ENCODE measurements at places on chromosomes 11 and 22. TPM values are rescaled to one million over a fixed set of nuclear protein-coding genes. Genes with fewer than 3 reads are reported as not detected.
A peak's percentile ranks its signal among the peaks of the same experiment; 100 is the strongest.

DNA sequence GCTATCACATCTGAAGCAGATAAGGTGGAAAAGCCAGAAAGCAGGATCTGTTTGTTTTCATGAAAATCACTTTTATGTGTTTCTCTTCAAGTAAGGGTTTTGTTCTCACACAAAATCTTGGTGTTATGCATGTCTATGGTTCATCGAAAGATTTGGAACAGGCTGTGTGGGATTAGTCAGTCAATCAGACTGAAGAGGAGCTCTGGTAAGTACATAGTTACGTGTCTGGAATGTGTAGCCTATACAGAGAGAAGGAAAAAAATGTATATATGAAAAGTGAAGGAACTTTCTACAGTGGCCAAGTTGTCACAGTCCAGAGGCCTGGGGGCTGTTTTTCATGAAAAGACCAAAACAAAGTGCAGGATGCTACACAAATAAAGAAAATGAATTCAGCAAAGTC lies 156.7 kb downstream of the CNTN5 start:
- no peak for DNase-seq

DNA sequence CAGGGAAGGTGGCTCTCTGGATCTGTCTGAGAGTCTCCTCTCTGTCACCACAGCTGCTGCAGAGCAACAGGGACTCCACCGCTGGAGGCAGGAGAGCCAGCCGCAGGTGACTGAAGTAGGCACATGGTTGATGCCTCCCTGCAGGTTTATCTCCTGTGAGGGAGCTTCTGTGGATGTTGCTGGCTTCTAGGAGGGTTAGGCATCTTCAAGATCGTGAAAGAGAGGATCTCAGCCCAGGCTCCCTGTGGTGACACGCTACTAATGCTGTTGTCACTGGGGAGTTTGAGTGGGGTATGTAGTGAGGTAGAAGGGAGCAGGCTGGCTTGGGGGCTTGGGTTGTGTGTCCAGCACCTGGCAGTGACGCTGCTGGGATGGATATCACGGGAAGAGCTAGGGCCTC lies 34.1 kb downstream of the DAGLA start:
- no peak for DNase-seq

DNA sequence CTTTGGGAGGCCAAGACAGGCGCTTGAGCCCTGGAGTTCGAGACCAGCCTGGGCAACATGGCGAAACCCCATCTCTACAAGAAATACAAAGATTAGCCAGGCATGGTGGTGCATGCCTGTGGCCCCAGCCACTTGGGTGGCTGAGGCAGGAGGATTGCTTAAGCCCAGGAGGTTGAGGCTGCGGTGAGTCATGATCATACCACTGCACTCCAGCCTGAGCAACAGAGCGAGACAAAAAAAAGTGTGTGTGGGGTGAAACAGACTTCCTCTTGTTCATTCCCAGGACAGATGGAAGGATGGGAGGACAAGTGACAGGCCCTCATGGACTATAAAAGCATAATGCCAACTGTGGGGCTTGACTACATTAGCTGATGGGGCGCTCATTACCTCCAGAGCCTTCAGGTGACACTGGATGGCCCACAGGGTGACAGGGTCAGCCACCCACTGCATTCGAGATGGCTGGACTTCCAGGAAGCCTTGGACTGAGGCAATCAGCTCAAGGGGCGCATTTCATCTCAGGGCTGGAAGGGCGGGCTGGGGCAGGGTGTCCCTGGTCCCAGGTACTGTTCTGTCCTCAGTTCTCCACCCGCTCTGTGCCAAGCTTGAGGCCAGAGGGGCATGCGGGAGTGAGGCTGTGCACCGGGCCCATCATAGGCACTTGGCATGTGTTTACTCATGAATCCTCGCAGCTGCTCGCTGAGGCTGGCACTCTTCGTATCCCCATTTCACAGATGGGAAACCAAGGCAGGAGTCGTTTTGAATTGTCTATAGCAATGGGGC lies 12.5 kb downstream of the NPTXR start:
- DNase-seq: no peak

- no peak for DNase-seq
Observed at GRCh38 chr11:34653031-34653430, 32.1 kb downstream of the EHF start.

DNA sequence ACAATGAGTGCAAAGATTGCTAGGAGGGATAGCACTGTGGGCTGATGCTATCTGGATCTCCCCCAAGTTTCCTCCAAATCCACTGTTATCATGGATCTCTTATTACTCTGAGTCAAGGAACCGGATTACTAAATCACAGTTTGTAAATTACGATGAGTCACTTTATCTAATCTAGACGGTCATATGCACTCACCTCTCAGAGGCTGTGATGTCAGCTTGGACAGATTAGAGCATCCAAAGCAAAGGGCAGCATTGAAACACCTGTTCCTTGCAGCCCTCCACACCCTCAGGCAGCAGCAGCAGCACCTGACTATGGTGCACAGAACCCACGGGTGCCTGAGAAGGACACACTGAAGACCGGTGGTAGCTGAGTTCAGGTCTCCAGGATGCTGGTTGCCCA lies 14.0 kb upstream of the POU2AF1 start:
- no peak for DNase-seq

DNAJB13 gene
- not detected for total RNA-seq

- no peak for DNase-seq
Observed at GRCh38 chr22:19105867-19106802, 16.1 kb downstream of the DGCR2 start.

SLC35F2 gene
- 15.5 TPM for total RNA-seq

GRCh38 chr11:6771926-6772893 lies at the start of gene OR2AG2:
Gene OR2AG2, minus strand, starts transcription at chr11:6771976. Its CDS starts 3,019 bp downstream, at chr11:6768957.
- DNase-seq: peak; percentile 8

- peak; percentile 47 for DNase-seq
Observed at GRCh38 chr22:37260901-37261336, 16.9 kb upstream of the RAC2 start.

GRAMD1B gene
- 37.2 TPM for total RNA-seq

DNA sequence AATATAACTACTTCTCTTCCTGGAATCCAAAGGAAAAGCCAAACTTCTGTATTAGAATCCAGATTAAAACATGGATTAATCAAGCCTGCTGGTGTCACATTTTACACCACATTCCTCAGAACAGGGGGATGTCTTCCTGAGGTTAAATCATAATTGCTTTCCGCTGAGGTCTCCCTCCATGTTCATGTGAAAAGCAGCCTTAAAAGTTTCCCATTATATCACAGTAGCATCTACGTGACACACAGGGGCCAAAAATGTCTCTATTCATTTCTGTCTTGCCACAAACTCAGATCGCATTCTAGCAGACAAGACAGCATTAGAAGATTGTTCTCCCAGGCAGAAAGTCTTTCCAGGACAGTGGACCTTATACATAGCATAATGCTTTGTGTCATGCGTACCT lies 788.7 kb downstream of the OPCML start:
- no peak for DNase-seq

LRFN4 gene
- total RNA-seq: 17.1 TPM

GRCh38 chr11:65859812-65860277 lies 388 bp upstream of the MUS81 start:
- DNase-seq: no peak

DNA sequence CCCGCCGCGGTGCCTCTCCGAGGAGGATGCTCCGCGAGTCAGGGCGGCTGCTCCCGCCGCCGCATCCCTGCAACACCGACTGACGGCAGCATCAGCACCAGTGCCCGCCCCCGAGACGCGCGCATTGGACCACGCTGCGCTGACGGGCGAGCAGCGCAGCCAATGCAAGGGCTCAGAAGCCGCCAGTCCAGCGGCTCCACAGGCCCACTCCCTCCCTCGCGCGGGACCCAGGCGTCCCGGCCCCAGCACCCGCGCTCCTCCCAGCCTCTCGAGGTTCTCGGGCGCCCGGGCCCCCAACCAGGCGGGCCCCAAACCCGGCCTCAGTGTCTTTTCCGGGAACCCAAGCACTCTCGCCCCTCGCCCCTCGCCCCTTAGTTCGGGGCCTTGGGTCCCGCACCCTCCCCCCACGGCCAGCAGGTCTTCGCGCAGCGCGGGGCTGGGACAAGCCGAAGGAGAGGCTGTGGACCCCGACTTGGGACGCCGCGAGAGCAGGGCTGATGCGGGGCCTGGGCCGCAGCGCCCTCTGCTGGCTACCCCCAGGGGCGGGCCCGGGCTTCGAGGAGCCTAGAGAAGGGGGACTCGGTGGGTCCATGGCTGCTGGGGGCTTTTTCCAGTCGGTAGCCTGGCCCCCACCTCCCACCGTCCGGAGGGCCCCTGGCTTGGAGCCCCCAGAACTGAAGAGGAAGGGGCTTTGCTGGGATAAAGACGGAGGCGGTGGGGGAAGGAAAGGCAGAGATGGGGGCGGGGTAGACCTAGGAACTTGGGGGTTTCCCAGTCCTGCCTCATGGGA lies at the start of gene NRXN2:
Gene NRXN2 (minus strand): TSS at position 81 of the 790 bp plus-strand sequence. CDS start 9,498 bp downstream, outside the sequence.
- peak; percentile 68 for DNase-seq
